ENCODE measurements at places on chromosomes 11 and 22.

- DNase-seq, result no peak
These were observed 15.0 kb upstream of the LDLRAD3 start for GRCh38 chr11:35928688-35929395.

GRCh38 chr11:65854852-65855837 lies 2.8 kb downstream of the CFL1 start:
- no peak for DNase-seq

- no peak for DNase-seq
These were observed 179.0 kb upstream of the NECTIN1 start for GRCh38 chr11:119907878-119908572.

DNA sequence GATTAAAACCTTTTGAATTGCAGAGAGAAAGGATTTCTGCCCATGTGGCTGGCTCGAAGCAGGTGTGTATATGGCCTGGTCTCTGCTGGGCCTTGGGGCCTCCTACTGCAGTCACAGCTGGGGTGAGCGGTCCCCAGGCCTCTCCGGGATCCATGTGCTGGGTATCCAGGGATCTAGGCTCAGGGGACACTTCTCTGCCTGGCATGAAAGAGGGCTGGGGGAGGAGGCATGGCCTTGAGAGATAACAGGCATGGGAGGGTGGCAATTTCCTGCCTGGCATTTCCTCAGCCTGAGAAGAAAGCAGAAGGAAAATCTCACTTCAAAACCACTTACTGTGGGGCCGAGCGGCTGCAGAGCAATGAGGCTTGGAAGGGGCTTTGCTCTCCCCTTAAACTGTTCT lies 20.3 kb upstream of the PARVG start:
- no peak for DNase-seq

DNA sequence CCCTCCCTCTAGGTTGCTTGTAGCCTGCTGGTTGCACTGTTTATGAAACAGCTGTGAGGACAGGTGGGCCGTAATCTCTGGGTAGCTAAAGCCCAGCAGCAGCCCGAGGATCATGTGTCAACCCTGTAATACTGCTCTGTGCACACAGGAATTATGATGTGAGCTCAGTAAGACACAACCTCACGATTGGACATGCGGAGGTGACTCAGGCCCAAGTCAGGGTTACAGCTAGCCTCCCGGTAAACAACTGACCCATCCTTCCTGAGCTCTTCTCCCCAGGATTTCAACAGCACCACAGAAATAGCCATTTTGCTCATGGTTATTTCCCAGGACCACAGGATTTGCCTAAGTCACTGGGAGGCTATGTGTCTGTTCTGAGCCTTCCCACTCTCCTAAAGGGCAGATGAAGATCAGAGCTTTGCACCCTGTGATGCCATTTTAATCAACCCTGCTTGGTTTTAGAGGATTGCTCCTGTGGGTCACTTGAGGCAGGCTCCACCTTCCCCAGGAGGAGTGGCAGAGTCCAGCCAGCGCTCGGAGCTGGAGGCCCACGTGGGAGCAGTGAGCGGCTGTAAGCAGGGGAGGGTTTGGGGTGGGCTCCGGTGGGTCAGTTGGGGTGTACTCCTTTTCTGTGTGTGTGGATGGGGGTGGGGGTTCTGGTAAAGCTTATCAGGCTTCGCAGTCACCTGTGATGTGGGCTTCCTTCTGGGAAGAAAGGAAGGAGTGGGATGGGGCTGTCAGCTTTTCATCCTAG lies at the start of gene AMPD3:
AMPD3 (plus strand) TSS at position 387 of the 754 bp plus-strand sequence. CDS start 6,256 bp downstream, outside the sequence.
- peak; percentile 93 for DNase-seq

GRCh38 chr11:45412051-45412471 lies 125.9 kb upstream of the SYT13 start:
- no peak for DNase-seq

DNA sequence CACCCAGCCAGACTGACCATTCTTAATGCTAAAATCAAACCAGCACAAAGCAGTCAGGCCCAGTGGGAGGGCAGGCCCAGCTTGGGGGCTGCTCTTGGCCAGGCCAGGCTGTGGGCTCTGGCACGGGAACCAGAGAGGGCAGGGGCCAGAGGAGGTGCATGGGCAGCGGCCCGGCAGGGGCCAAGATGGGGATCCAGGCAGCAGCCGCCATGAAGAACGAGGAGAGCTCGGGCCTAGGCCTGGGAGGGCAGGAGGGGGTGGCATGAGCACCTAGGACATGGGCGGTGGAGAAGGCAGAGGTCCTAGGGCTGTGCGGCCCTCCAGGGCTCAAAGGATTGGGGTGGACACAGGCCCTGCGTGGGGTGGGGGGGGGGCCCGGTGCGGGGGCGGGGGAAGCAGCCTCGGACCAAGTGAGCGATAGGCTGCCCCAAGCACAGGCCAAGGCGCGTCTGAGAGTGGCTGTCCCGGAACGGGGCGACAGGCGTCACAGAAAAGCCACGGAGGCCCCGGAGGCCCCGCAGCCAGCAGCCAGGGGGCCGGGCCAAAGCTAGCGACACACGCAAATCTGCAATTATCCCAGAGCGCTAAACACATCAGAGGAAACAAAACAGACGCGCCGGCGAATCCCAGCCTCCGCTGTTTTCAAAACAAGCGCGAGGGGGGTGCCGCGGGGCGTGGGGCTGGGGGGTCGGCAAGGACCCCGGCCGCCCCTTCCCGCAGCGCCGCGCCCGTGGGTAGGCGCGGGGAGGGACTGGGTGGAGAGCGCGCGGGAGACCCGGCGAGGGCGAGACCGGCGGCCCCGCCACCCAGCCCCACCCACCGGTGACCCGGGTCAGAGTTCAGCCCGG lies 8.3 kb downstream of the PLXNB2 start:
- no peak for DNase-seq

- DNase-seq, result no peak
These were observed 117.8 kb downstream of the SERGEF start for GRCh38 chr11:17894929-17895658.

- peak; percentile 86 for DNase-seq
These were observed 9.8 kb upstream of the DDX10 start for GRCh38 chr11:108654994-108655631.

GRCh38 chr22:20438678-20439492 lies 1.3 kb upstream of the SCARF2 start:
- no peak for DNase-seq

- no peak for DNase-seq
These were observed 86.1 kb downstream of the CADM1 start for GRCh38 chr11:115418081-115418480.

GRCh38 chr22:38050720-38051119 lies 6.5 kb upstream of the PICK1 start:
- no peak for DNase-seq

DNA sequence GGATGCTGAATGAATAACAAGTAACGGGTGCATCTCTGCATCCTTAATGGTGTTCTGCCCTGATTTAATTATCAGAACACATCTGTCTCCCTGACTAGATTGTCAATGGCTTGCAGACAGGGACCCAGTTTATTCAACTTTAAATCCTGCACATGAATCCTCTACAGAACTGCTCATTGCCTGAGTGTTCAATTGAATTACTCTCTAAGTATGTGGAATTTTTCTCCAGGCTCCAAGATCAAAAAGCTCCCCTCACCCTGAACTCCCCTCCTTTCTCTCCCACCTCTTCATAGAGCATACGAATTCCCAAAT lies 11.8 kb downstream of the MB start:
- DNase-seq, result no peak

DNA sequence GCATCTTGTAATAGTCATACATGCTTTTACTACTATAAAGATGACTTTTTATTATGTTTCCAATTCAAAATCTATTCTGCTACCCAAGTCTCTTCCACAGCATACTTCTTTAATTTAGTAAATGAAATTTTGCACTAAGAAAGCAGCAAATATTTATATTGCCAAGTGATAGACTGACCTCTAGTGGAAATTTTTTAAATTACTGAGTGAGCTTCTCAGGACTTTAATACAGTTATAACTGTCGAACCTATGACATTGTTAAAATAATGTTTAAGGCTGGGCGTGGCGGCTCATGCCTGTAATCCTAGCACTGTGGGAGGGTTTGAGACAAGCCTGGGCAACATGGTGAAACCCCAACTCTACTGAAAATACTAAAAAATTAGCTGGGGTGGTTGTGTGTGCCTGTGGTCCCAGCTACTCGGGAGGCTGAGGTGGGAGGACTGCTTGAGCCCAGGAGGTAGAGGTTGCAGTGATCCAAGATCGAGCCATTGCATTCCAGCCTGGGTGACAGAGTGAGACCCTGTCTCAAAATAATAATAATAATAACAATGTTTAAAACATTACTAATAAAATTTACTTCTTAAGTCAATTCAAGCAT lies 27.3 kb downstream of the STK33 start:
- DNase-seq, result peak; percentile 84

DNA sequence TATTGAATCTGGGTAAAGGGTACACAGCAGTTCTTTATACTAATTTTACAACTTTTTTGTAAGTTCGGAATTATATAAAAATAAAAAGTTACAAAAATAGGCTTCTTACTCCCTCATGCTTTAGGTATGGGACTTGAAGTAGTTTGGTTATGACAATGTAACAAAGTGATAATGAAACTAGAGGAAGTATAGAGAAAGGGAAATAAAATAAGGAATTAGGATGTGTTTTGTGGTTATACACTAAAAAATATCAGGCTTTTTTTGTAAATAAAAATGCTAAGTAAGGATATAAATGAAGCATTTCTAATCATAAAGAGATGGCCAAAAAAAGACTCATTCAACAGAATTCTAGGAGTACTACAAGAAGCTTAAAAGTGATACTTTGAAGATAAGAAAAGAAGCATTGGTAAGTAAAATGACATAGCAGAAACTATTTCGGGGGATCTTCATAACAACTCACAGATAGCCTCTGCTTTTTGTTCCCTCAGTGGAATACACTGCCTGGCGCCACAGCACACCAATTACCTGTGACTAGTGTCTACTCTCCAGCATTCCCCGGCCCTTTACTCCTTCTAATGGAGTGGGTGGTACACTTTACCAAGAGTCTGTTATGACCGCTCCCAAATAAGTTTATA lies 322.7 kb upstream of the PITPNB start:
- no peak for DNase-seq

- DNase-seq, result no peak
These were observed 87.4 kb downstream of the GRIA4 start for GRCh38 chr11:105697291-105697690.
